ENCODE measurements at places on chromosomes 16 and 17.

- DNase-seq: no peak
These were observed 6.0 kb downstream of the MYH4 start for GRCh38 chr17:10463402-10463801.

- no peak for DNase-seq
These were observed 72.2 kb upstream of the TRAP1 start for GRCh38 chr16:3789375-3790099.

- no peak for DNase-seq
These were observed 1.7 kb downstream of the TMEM170A start for GRCh38 chr16:75462806-75463205.

- DNase-seq: no peak
These were observed 7.8 kb downstream of the ALOX15 start for GRCh38 chr17:4633643-4634042.

All from fibroblast of pulmonary artery (primary cell).